SK-MEL-5 (cell line): ENCODE measurements at places on chromosomes 11 and 22. TPM values are rescaled to one million over a fixed set of nuclear protein-coding genes. Genes with fewer than 3 reads are reported as not detected.

The KCNJ1 gene
- not detected in 2 replicates for total RNA-seq

The FGF4 gene
- not detected in 2 replicates for total RNA-seq

The PATE4 gene
- not detected in 2 replicates for total RNA-seq

The EIF1AD gene
- total RNA-seq, result 27.8 TPM in 2 replicates

The TREH gene
- 0.03 and 0.13 TPM in 2 replicates for total RNA-seq

The MPPED2 gene
- total RNA-seq, result 2.6 and 3.7 TPM in 2 replicates

The NXPE1 gene
- not detected in 2 replicates for total RNA-seq

The LRRC32 gene
- 0.16 and 0.50 TPM in 2 replicates for total RNA-seq

The TRIM49 gene
- total RNA-seq, result not detected in 2 replicates

The FREY1 gene
- 0.37 and 1.2 TPM in 2 replicates for total RNA-seq

The CRYBB3 gene
- total RNA-seq, result 0.24 TPM in 1 of 2 replicates, not detected in the other

DNA sequence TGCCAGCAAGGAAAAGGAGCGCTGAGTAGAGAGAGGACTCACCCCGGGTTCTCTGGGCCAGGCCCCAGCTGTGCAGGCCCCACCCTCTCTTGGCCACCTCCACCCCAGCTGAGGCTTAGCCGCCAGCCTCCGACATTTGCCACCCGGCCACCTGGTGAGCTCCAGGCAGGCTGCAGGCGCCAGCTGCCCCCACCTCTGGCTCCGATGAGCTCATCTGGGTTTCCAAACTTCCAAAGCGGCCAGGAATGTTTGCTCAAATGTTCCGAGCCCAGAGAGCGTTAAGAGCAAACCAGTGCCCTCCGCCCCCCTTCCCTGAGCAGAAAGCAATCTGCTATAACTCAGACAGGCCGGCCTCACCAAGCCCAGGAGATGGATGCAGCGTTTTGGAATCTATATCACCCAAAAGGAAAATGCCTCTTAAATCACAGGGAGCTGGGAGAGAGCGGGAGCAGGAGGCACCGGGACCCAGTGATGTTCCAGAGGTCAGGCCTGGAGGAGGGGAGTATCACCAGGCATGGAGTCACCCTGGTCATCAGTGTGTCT is 9.1 kb upstream of the MN1 start:
- DNase-seq, result no peak

DNA sequence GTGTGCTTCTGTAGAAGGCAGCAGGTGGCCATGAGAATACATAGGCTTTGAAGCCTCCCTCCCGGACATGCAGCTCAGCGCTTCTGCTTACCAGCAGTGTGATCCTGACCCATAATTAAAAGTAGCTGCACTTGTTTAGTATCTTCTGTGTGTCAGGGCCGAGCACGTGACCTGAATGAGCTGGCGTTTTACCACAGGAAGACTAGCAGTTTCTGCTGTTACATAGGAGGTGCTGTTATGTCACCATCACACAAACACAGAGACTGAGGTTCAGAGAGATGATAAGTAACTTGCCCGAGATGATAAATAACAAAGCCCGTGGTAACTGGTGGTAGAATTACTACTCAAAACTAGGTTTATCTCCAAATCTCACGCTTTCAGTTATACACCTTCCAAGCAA is 329.5 kb downstream of the OPCML start:
- DNase-seq, result no peak

- DNase-seq, result no peak
Observed at GRCh38 chr22:47551431-47551775, 789.0 kb downstream of the TBC1D22A start.

GRCh38 chr22:20027966-20028854 is 7.3 kb downstream of the TANGO2 start:
- DNase-seq, result peak; percentile 52

GRCh38 chr11:119380827-119381180 is 686 bp downstream of the USP2 start:
- no peak for DNase-seq

DNA sequence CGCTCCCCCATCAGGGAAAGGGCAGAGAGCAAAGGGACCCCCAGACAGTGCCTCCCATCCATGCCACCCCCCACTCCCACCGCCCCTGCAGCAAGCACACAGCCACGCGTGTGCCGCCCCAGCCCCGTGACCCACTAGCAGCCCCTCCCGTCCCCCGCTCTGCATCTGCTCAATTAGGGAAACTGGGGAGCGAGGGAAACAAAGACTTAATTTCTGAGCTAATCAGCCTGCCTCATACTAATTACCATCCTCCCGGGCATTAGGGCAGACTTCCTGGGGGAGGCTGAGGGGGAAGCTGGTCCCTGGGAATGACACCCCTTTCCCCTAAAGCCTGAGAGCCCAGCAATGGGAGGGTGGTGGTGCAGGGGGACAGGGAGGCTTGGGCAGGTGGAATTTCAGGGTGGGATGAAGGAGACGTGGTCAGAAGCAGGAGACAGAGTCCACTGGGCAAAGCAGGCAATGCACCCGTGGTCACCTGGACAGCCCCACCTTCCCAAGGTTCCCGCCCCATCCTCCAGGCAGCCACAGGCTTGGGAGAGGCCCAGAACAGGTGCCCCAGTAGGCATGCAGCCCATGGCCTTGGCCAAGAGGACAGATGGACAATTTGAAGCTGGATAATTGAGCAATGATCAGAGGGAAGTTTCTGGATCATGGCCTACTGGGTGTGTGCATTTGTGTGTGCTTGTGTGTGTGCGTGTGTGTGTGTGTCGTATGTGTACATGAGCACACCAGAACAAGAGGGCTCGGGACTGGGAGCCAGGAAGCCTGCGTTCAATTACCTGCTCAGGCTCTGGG is 20.6 kb downstream of the ELFN2 start:
- DNase-seq, result no peak

- no peak for DNase-seq
Observed at GRCh38 chr11:108632041-108632704, 32.7 kb upstream of the DDX10 start.

DNA sequence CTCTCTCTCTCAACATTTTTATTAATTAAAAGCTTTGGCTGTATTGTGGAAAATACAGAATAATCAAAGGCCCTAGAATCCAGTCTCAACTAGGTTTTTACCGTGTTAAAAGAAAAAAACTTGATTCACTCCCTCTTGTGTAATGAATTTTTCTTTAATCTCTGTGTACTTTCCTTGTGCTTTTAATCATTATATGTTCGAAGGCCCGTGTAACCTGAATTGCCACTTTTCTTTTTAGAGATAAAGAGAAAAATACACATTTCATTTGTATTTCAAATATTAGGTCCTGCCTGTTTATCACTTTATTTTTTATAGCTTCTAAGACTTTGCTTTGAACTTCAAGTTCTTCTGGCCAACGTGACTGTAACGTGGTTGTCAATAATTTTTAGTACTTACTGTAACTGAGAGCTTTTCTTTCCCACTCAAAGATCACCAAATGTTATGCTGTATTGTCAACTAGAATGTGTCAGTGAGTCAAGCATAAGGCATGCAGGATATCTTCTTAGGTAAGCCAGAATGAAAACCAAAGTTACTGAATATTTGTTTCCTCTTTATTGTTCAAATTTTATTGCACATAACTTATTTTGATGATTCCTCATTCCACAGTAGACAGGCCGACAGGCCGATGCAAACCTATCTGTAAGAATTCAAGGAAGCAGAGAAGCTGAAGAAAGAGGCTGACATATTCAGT is 23.3 kb upstream of the FAR1 start:
- no peak for DNase-seq

DNA sequence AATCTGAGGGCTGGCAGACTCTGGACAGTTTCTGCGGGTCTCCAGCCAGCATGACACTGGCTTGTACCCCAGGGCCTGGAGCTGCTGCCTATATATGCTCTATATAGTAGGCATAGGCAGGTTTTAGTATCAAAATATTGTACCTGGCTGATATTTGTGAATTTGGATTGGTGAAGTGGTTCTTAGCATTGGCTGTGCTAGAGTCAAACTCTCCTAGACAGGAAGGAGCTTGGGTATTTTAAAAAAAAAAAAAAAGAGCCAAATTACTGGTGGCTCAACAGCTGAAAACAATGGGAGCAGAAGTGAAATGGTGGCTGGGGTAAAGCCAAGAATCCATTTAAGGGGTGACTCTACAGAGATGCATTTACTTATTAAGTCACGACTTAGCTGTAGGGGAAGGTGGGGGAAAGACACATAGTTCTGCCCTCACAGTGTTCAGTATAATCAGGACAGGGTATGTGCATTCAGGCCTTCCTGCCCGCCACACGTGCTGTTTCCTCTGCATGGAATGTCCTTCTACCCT is 11.0 kb upstream of the MTFP1 start:
- no peak for DNase-seq

DNA sequence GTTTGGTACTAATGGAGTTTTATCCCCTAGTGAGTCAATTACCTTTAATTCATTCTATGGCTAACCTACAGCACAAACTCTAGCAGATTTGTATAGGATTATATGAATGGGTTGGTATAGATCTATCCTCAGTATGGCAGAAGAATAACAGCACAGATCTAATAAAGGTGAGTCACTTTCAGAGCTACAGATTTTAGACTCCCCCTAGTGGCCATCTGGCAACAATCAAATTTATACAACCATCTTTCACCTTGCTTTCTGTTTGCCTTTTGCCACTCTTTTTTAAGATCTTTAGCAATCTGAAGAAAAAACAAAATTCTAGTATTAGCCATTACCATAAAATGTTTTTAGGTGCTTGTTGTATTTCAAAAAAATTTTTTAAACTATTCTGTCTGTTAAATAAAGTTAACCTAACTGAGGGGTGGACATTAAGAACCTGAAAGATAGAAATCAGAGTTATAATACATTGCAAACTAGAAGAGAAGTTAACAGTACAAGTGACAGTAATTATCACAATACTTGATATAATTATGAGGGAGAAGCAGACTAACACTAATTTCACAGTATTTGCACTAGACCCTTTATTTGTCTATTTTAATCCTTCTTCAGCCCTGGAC is 25.8 kb downstream of the DDIAS start:
- DNase-seq, result peak; percentile 63

DNA sequence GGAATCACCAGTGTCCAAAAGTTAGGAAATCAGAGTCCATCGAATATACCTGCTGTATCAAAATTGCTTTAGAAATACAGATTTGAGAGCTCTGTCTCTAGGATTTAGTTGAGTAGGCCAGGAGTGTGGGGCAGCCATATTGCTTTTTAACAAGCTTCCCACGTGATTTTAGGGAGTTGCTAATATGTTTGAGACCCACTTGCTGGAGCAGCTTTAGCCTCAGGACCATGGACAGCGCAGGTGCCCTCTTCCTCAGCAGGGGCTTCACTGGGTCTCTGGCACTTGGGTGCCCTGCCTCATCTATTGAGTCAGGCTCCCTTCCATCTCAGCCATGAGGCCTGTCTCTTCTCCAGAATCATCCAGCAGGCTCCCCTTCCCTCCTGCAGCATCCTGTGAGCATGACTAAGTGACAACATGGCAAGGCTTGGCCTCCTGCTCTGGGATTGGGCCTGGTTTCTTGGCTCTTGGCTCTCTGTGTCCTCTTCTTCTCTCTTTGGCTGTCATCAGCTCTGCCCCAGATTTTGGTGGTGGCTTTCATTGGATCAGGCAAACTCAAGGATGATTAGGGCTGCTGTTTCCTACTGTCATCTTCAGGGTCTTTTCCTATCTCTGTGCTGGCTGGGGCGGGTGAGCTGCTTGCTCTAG is 70.0 kb downstream of the SGSM1 start:
- no peak for DNase-seq

DNA sequence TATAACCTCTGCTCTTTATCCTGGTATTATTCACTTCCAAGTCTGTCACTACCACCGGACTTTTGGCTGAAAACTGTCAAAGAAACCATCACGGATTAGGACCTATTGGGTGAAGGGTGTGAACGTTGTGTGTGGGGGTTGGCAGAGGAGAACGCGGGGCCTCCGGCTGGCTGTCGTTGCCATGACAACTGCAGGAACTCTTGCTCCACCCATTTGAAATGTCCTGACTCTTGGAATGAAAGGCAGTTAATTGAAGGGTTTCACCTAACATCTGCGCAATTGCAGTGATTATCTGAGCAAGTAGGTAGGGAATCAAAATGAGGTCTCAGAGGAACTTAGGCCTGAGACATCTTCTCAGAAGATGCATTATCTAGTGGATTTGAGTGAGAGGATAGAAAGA is 60.9 kb upstream of the CLMP start:
- no peak for DNase-seq

- DNase-seq, result peak; percentile 44
Observed at GRCh38 chr11:93741882-93742226, 382 bp downstream of the C11orf54 start.

DNA sequence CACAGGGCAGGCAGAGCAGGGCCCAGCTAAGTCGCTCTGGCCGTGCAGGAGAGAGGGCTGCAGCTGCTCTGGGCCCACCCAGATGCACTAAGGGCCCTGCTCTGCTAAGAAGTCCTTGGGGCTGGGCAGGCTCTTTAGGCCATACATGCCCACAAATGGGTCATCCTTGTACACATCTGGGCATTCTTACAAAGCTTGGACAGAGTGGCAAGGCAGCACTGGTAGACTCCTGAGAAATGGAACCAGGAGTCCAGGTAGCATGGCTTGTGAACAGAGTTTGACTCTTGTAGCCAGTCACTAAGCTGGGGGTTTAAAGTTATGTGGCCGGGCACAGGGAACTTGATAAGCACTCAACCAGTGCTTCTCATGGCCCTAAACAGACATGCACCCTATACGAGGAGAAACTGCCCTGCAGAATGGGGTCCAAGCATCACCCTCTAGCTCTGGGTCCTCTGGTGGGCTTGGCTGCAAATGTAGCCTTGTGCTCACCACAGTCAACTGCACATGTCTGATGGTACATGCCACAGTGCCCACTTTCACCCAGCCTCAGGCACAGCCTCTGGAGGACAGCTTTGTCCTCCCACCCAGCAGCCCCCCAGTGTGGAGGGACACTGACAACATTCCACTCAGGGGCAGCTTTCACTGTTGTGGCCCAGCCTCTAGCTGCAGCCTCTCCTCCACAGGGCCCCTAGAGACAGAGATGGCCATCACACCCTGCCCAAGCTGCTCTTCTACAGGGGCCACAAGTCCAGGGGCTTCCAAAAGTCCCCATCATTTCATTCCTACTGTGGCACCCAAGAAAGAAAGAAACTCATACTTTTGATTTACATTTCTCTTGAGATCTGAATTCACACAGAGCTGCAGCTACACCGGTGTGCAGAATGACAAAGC is 75.2 kb downstream of the DGCR2 start:
- DNase-seq, result no peak

DNA sequence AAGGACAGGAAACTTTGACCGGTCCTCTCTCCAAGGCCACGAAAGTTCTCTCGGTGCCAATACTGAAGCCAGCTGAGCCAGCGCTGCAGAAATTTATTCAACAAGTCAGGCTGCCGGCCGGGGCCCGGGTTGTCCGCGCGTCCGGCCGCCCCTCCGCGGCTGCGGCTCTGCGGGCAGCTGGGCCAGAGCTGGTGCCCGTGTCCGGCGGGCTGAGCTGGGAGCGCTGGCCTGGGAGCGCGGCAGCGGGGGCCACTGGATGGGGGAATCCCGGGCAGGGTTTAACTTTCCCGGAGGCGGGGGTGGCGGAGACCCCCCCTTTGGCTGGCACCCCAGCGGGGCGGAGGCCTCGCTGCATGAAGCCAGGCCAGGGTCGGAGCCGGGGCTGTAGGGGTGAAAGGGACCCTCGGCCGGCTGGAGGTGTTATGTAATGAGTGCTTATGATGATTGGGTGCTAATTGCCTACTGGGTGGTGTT is 12.3 kb upstream of the CACNA1I start:
- DNase-seq, result no peak

DNA sequence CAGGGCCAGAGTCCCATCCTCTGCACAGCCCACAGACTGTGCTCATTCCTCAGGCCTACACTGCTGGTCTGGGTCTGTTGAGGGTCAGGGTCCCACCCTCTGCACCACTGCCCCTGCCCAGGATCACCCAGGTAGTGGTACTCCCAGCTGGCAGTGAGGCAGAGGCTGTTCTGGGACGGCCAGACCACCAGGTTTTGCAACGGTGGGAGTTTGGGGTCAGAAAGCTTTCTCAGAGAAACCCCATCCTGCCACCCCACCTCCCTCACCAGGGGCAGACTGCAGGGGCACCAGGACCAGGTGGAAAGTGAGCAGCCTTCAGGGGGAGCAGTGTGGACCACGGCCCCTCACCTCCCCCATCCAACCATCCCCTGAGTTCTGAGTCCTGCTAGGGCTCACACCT is 10.8 kb downstream of the NPTXR start:
- DNase-seq, result no peak
